ENCODE measurements at places on chromosomes 4 and X.

- H3K27ac ChIP-seq: peak overlapping the region; percentile 65
- H3K27me3 ChIP-seq: no peaks in the 10 kb centered on the region
- peaks cover 24% of the 10 kb centered on the region for H3K4me1 ChIP-seq
- H3K4me3 ChIP-seq: no peak overlapping the region
- no peak for DNase-seq
- no peaks in the 10 kb centered on the region for H3K36me3 ChIP-seq
Observed at GRCh38 chr4:158020176-158020575, 152.6 kb downstream of the GASK1B start.

DNA sequence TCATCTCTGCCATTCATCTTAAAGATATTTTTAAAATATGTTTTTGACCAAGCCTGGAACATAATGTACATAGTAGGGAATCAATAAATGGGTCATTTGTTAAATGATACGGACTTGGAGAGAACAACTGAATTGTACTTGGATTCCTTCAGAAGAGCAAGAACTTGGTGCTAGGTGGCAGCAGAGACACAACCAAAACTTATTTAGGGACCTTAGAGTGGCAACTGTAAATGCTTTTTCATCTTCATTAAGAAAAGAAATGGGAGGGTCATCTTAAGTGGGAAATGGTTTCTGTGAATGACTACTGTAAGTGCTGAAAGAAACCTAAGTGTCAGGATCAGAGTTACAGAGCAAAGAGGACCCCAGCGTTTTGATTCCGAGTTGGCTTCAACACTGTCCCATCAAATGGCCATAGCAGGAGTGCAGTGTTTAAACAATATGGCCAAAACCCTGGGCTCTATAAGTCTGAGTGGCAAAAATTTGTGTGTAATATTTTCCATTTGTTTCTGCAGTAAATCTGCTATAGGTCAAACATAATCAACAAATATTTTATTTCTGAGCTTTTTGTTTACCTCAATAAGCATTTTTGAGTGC lies 213.6 kb downstream of the PALLD start:
- H3K4me3 ChIP-seq: no peak overlapping the region
- H3K36me3 ChIP-seq: no peaks in the 10 kb centered on the region
- no peak for DNase-seq

- no peaks in the 10 kb centered on the region for H3K36me3 ChIP-seq
- no peak overlapping the region for H3K27ac ChIP-seq
- no peak for DNase-seq
Observed at GRCh38 chrX:139738581-139738980, 30.6 kb upstream of the MCF2 start.

GRCh38 chrX:54495814-54496516 lies at the start of gene FGD1:
TSS of gene FGD1 (minus strand) at chrX:54496234. CDS start at chrX:54495432, 802 bp downstream.
- no peaks in the 10 kb centered on the region for H3K27me3 ChIP-seq
- no peak for DNase-seq
- H3K36me3 ChIP-seq: no peaks in the 10 kb centered on the region
- peaks cover 23% of the 10 kb centered on the region for H3K4me1 ChIP-seq
- H3K4me3 ChIP-seq: peak within 1 kb of the TSS; percentile 66
- H3K27ac ChIP-seq: peak within 1 kb of the TSS; percentile 87

DNA sequence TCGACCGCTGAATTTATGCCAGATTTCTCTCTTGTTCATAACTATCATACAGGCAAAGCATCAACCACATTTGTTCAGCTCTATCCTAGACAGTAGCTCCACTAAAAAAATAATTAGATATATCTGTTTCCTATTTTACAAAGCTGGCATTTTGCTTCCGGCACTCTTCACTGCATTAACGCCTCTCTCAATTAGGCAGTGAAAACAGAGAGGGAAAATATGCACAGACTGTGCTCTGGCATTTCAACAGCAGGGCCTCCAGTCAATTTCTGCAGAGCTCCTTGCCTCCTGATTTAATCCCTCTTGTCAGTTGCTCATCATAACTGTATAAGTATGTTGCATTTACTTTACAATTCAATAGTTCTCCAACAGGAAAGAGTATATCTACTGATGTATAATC lies 666.9 kb upstream of the INTU start:
- no peak overlapping the region for H3K4me3 ChIP-seq
- no peak for DNase-seq
- H3K4me1 ChIP-seq: no peaks in the 10 kb centered on the region
- no peak overlapping the region for H3K27ac ChIP-seq

GRCh38 chr4:184477201-184477999 lies 3.0 kb upstream of the IRF2 start:
- H3K4me1 ChIP-seq: peaks cover 33% of the 10 kb centered on the region
- H3K27me3 ChIP-seq: no peaks in the 10 kb centered on the region
- no peak for DNase-seq
- peak overlapping the region; percentile 99 for H3K27ac ChIP-seq
- H3K36me3 ChIP-seq: no peaks in the 10 kb centered on the region

- peak overlapping the region; percentile 10 for H3K27ac ChIP-seq
- H3K27me3 ChIP-seq: no peaks in the 10 kb centered on the region
- H3K36me3 ChIP-seq: no peaks in the 10 kb centered on the region
- no peak overlapping the region for H3K4me3 ChIP-seq
- H3K4me1 ChIP-seq: peaks cover 2% of the 10 kb centered on the region
Observed at GRCh38 chr4:147965056-147965455, 233.2 kb downstream of the ARHGAP10 start.

DNA sequence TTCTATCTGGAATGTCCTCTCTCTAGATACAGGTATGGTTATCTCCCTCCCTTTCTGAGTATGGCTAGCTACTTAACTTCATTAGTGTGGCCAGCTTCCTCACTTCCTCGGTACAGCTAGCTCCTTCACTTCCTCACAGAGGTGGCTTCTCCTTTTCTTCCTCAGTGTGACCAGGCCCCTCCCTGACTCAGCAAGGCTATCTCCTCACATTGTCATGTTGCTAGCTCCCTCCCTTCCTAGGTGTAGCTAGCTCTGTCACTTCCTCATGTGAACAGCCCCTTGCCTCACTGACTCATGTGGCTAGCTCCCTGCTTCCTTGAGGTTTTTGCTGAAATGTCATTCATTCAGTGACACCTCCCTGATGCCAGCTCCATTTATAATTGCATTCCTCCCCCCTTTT lies 67.3 kb upstream of the DDIT4L start:
- no peaks in the 10 kb centered on the region for H3K4me1 ChIP-seq
- H3K4me3 ChIP-seq: no peak overlapping the region
- no peak for DNase-seq
- H3K36me3 ChIP-seq: no peaks in the 10 kb centered on the region
- H3K27ac ChIP-seq: no peak overlapping the region

DNA sequence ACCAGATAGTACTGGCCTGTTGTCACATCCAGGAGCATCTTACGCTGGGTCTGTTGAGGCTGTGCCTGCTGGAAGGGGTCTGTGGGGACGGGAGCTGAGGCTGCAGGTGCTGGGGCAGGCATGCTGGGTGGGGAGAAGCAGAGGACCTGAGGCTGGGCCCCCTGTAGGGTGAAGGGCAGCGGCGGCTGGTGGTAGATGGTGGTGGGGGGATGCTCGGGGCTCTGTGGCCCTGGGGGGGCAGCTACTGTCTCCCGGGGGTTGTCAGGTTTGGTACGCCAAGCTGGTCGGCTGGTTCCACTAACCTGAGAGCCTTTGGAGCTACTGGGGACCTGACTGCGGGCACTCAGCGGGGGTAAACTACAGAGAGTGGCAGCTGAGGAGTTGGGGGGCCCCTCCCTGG lies 7.8 kb downstream of the C4orf54 start:
- H3K27me3 ChIP-seq: no peaks in the 10 kb centered on the region
- H3K27ac ChIP-seq: no peak overlapping the region
- no peaks in the 10 kb centered on the region for H3K4me1 ChIP-seq
- no peak overlapping the region for H3K4me3 ChIP-seq
- DNase-seq: no peak
- no peaks in the 10 kb centered on the region for H3K36me3 ChIP-seq

DNA sequence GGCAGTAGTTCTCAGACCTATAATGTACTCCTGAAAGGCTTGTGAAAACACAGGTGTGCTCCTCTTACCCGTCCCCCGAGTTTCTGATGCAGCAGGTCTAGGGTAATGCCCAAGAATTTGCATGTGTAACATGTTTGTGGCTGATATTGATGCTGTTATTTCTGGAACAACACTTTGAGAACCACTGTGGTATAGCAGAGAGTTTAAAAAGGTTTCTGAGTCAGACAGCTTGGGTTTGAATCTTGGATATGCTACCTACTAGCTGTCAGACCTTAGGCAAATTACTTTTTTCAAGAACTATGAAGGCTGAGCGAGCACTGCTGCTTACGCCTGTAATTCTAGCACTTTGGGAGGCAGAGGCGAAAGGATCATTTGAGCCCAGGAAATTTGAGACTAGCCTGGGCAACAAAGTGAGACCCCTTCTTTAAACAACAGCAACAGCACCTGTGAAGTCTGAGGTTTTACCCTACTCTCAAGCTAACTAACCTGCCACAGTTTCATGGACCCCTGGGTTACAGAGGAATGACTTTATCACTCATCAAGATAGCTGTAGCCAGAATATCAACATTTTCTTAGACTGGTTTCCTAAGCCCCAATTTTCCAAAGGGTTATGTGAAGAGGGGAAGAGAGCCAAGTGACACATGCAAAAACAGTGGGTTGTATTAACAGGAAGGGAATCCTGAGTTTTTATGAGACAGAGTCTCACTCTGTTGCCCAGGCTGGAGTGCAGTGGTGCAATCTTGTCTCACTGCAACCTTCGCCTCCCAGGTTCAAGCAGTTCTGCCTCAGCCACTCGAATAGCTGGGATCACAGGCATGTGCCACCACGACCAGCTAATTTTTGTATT lies 5.1 kb downstream of the AFF1 start:
- DNase-seq: no peak
- peaks cover 68% of the 10 kb centered on the region for H3K4me1 ChIP-seq
- H3K36me3 ChIP-seq: no peaks in the 10 kb centered on the region
- no peak overlapping the region for H3K4me3 ChIP-seq

All from vagina (tissue), 2 donors.